ENCODE measurements at places on chromosomes 4 and X.

- DNase-seq: no peak
Measured at GRCh38 chrX:149151805-149152757, 353.0 kb downstream of the IDS start.

DNA sequence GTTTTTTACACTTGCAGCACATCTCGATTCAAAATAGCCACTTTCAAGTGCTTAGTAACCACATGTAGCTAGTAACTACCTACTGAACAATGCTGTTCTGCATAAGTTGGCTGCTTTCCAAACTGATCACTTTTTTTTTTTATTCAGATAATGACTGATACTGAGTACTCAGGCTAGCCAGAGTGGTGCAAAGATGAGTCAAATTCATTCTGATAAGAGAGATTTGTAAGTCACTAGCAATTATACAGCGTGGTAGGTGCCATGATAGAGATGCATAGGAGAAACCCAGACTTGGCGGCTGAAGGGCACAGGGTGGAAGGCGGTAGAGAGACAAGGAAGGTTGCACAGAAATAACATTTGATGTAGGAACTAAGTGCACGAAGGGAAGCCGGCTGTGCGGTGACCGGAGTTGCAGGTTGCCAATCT lies 357 bp upstream of the IGBP1 start:
- no peak for DNase-seq

GRCh38 chr4:153722036-153722435 lies 37.8 kb downstream of the RNF175 start:
- no peak for DNase-seq

- DNase-seq: no peak
Measured at GRCh38 chr4:151882072-151882803, 121.4 kb upstream of the GATB start.

DNA sequence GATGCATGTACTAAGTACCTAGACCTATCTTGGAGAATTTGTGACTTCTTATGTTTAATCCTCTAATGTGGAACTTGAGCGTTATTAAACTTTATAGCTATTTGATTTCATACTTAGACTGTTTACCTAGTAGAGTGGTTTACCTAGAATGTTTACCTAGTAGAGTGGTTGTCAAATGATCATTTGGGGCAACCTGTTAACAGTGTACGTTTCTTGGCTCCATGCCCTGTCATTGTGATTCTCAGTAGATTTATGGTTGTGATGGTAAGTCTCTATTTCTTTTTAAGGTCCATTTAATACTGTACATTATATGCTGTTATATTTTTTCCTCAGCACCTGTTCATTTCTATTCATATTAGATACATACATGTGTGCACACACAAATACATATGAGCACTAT lies 233.0 kb upstream of the MAD2L1 start:
- DNase-seq: no peak

GRCh38 chr4:37528166-37528885 lies 157.8 kb downstream of the RELL1 start:
- no peak for DNase-seq

DNA sequence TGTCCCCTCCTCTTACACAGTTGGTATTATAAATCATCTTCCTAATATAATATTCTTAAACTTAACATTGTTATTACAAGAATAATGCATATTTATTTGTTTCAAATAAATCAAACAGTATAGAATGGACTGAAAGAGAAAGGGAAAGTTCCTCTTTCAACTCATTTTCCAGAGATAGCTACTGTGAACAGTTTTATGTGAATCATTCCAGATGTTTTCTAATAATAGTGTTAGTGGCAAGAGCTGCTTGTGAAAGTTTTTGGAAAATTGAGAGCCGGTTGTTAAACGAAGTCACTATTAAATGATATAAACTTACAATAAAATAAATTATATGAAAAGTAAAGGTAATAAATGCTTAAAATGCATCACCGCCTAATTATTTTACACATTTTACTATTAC lies 14.6 kb downstream of the TMSB4X start:
- no peak for DNase-seq

GRCh38 chr4:39469429-39470077 lies 10.7 kb downstream of the LIAS start:
- DNase-seq: peak; percentile 62

DNA sequence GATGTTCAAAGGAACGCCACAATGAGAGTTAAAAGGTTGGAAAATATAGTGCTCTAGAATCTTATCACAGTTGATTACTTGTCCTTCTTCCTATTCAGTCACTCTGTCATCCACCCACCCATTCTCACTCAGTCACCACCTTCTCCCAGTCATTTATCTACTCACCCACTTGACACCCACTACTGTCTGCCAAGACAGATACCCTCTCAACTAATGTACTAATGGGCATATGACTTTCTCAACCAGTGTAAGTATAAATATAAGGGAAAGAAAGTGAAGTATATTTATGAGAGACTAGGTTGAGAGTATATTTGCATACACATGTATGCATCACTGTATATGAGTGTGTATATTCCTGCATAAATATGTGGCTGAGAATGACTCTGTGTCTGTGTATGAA lies 20.0 kb downstream of the MID2 start:
- no peak for DNase-seq

GRCh38 chr4:42101446-42101975 lies 50.9 kb downstream of the BEND4 start:
- DNase-seq: no peak

DNA sequence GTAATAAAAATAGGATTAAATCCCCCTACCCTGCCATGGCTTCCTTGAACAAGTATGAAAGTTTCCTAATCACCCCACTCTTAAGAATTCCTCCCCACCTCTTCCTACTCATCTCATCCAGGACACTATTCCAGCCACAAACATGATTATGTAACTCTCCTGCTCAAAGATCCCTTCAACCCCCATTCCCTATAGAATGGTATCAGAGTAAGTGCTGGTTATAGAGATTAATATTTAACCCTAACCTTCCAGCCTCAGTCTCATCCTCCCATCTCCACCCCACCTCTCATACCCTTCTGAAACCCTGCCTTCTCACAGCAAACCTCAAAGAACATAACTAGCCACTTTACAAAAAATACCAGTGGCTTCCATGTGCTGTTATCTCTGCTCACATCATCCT lies 155.1 kb downstream of the PPP3CA start:
- no peak for DNase-seq

DNA sequence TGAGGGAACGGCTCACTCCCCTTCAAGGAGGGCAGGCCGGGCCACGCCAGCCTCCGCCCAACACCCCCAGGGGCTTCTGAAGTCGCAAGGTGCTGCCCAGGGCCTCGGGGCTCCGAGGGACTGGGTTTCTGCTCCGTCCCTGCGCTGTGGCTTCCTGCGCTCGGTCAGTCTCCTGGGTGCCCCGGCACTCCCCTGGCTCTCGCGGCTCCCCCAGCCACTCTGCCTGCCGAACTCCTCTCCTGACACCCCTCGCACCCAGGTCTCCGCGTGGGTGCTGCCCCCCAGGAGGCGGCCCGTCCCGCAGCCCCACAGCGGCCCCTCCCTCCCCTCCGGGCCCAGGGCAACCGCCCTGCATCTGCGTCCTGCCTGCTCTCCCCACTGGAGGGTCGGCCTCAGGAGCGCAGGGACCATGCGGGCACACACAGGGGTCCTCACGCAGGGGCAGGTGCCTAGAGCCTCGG lies 151.9 kb downstream of the AFAP1 start:
- DNase-seq: no peak

- peak; percentile 32 for DNase-seq
Measured at GRCh38 chrX:107710617-107711391, 64.8 kb downstream of the TSC22D3 start.

- DNase-seq: no peak
Measured at GRCh38 chr4:71584585-71584984, 199.3 kb downstream of the GC start.

DNA sequence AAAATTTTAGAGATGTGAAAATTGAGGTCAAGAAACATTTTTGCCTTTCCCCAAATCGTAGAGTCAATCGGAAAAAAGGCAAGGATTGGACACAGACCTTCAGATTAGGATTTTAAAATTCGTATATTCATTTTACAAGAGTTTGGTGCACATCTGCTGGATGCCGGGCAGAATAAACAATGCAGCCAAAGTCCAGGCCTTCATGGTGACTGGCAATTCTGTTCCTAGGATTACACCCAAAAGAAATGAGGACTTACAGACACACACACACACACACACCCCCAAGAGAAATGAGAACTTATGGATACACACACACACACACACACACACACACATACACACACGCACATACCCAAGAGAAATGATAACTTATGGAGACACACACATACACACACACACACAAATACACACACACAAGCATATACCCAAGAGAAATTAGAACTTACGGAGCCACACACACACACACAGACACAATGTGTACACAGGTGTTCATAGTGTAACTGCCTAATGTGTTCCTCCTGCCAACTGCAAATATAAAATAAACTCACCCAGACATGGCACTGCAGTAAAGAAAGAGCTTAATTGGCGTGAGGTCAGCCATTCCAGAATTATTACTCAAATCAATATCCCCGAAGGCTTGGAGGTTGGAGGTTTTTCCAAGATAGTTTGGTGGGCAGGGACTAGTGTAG lies 165.7 kb upstream of the STS start:
- no peak for DNase-seq

- DNase-seq: no peak
Measured at GRCh38 chrX:69501429-69501828, 2.7 kb upstream of the NALF2 start.

DNA sequence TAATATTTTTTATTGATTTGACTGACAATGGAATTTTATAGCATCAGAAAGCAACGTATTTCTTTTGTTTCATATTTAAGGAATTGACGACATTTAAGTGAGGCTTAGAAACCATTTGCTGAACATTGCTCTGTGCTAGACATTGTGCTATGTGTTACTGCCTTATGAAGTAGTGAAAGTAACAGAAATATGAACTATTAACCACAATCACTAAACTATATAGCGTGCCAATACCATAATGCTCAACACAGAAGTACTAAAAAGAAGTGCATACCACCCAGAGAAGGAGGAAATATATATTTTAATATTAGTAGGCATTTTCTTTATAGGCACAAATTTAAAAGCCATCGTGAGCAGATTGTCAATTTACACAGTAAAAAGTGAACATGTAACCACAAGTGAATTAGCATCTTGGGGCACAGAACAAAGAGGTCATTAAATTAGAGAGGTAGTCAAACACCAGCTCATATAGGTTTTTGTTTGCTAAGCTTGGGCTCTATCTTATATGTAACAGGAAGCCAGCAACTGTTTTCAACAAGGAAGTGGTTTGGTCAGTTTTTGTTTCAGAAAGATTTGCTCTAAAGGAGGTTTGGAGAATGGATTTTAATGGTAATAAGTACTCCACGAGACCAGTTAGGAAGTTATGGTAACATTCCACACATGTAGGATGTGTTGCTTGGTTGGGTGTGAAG lies 270.7 kb downstream of the GRXCR1 start:
- no peak for DNase-seq

GRCh38 chr4:117063961-117064696 lies 21.2 kb downstream of the TRAM1L1 start:
- no peak for DNase-seq

GRCh38 chrX:124113621-124114600 lies 152.4 kb downstream of the STAG2 start:
- no peak for DNase-seq

DNA sequence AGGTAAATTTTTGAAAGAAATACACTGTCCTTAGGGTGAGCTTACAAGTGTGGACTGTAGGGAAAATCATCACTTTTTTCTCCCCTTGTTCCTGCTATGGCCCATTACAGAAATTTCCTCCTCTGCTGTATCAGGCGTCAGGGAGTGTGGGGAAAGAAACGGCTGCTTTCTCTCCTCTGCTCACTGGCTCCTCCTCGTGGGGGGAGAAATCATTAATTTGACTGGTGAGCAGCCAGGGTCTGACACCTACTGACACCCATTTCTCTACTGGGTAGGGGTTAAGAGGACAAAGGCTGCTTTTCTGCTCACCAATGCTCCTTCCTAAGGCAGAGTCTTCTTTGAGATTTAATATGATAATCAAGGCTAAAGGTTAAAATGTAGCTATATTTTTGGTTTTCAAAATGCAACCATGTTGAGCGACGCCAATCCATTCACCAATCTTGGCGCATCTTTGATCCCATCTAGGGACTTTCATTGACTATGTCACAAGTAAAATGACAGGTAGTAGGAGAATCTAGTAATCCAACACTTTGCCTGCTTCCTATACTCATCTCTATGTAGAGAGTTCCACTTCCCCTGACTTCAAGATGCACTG lies 25.1 kb downstream of the SETD7 start:
- peak; percentile 44 for DNase-seq

DNA sequence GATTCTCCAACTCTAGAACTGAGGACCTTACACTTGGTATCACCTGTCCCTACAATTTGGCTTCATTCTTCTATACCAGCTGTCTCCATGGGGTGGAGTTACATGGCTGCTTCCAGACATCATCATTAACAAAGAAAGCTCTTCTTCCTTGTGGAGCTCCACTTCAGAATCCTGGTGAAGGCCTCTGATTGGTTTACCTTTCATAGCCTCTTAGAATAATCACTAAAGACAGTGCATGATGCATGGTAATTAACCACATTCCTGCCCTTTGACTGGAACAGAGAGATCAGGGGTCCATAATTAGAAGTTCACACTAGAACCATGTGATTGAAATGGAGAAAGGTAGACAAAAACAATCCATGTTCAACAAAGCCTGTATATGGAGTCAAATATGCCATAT lies 112.6 kb upstream of the ZNF827 start:
- DNase-seq: no peak

GRCh38 chr4:72394012-72394663 lies 174.9 kb downstream of the ADAMTS3 start:
- no peak for DNase-seq

- no peak for DNase-seq
Measured at GRCh38 chr4:47032405-47033106, 1.2 kb downstream of the GABRB1 start.

DNA sequence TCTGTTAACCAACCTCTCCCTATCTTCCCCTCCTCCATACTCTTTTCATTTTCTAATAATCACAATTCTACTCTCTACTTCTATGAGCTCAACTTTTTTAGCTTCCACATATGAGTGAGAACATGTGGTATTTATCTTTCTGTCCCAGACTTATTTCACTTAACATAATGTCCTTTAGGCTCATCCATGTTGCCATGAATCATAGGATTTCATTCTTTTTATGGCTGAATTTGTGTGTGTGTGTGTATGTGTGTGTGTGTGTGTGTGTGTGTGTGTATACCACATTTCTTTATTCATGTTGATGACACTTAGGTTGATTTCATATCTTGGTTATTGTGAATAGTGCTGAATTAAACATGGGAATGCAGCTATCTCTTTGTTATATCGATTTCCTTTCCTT lies 37.4 kb downstream of the RUFY3 start:
- no peak for DNase-seq

All from CD4-positive, alpha-beta T cell (primary cell).